ENCODE measurements at places on chromosomes 1 and 21.
A peak's percentile ranks its signal among the peaks of the same experiment; 100 is the strongest.

- no peak for DNase-seq
Measured at GRCh38 chr1:84775535-84775920, 85.3 kb upstream of the SSX2IP start.

DNA sequence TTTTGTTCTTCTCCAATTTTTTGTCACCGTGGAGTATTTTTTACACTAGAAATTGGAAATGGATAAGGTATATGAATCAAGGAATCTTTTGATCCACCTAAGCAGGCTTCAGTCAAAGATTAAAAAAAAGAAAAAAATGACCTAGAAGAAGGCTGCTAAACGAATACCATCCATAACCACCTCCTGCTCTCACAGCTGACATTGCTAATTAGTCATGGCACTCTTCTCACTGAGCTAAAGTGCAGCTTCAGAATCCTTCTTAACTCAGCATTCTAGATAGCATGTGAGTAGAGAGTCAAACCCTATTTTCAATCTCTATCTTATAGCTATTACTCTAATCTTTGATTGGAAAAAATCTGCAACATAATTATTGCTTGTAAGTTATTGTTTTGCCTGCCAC lies 40.2 kb upstream of the ST6GALNAC5 start:
- DNase-seq: no peak

GRCh38 chr1:1943834-1944570 lies 24.9 kb upstream of the TMEM52 start:
- peak; percentile 32 for DNase-seq

GRCh38 chr1:55456971-55457370 lies 241.8 kb upstream of the USP24 start:
- no peak for DNase-seq

GRCh38 chr21:44989537-44989886 lies 49.7 kb downstream of the SLX9 start:
- DNase-seq: no peak

GRCh38 chr1:242065813-242066212 lies 66.9 kb upstream of the MAP1LC3C start:
- DNase-seq: no peak

DNA sequence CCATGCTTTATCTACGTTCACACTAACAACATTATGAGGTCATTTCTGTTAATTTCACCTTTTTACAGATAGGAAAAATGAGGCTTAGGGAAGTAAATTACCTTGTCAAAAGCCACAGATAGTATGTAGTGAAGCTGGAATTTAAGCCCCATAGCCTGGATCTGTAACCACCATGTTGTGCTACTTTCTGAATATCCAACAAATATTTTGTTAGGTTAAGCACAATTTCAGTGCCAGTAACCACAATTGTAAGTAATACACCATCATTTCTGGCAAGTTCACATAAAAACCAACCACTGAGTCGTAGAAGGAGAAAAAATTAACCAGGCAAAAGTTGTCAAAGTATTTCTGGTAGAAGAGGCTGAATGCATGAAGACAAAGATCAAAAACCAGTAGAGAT lies 593.1 kb upstream of the CAMK1G start:
- no peak for DNase-seq

GRCh38 chr1:201327687-201328240 lies 44.5 kb downstream of the PKP1 start:
- DNase-seq: no peak

GRCh38 chr1:104084380-104084779 lies 334.7 kb downstream of the AMY1C start:
- peak; percentile 8 for DNase-seq

DNA sequence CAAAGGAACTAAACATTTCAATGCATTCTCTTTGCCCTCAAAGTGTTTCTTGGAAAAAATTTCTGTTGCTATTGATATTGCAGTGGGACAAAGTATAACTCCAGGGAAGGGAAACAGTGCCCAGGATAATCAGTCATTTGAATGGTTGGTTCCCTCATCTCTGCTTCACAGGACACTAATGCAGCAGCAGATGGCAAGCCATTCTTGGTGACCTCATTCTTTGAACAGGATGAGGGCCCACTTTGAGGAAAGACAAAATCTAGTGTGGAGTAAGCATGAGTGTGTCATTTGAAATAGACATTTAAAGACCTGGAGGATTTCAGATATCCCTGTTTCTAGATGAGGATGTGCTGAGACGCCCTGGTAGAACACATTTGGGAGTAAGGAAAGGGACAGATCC lies 32.3 kb downstream of the CHRM3 start:
- no peak for DNase-seq

- DNase-seq: peak; percentile 74
Measured at GRCh38 chr21:42063571-42064521, 7.3 kb upstream of the UMODL1 start.

DNA sequence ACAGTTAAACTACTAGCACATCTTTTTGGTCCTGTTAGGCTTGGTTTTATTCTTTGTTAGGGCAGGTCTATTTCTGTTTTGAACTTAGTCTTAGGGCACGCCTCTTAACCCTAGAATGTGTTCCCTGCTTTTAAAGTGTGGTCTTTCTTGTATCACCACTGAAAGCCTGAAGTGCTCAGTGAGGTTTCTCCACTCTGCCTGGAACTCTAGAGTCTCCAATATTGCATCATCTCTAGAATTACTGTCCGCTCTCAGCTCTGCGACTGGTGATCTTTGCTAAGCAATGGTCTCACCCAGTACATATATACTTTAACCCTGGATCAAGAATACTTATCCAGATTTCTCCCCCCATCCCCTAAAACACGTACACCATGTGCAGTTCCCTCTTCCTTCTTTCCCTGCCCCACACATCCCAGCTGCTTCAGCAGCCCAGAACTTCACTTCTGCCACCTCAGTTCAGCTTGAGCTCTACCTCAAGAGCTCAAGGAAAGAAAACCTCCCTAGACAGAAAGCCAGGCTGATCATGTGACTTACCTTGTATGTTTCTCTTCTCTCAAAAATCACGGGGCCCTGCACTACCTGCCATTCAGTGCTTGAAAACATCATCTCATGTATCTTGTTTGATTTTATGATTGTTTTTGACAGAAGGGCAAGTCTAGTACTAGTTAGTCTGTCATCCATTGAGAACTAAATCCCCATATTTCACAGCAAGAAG lies 59.9 kb downstream of the TENT5C start:
- DNase-seq: peak; percentile 69

- no peak for DNase-seq
Measured at GRCh38 chr1:20143734-20144565, 4.8 kb downstream of the PLA2G2F start.

GRCh38 chr1:67059346-67059745 lies 5.4 kb upstream of the SLC35D1 start:
- no peak for DNase-seq

- no peak for DNase-seq
Measured at GRCh38 chr1:178091986-178092745, 1.7 kb upstream of the RASAL2 start.

DNA sequence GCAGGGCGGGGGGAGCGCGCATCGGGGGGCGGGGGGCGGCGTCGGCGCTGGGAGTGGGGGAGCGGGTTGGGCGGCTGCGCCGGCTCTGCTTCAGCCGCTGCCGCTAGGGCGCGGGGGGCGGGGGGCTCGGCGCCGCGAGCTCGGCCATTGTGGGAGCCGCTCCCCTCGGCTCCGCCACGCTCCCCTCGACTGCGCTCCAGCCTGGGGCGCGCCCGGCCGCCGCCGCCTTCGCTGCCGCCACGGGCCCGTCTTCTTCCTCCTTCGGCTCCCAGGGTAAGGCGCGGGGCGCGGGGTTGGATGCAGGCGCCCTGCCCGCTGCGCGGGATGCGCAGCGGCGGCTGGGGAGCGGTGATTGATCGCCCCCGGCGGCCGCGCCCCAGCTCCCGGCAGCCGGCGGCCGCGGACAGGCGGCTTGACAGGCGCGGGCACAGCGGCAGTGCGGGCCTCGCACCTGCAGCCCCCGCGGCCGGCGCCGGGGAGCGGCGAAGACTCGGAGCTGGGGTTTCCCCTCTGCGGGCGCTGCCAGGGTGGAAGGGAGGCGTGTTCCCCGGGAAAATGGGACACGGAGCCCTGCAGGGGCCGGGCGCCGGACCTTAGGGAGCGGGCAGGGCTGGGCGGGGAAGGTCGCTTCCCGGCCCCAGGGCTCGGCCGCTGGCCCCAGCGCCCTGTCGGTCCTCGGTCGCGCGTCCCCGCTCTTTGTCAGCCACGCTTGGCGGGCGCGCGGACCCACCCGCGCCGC lies 55.3 kb downstream of the NDUFS5 start:
- no peak for DNase-seq

GRCh38 chr1:204442376-204443259 lies 31.0 kb upstream of the PPP1R15B start:
- DNase-seq: no peak

GRCh38 chr1:24849672-24850295 lies 80.3 kb downstream of the RUNX3 start:
- peak; percentile 60 for DNase-seq
